Activated CD4-positive, alpha-beta T cell treated with anti-CD3 and anti-CD28 coated beads, Interleukin-2, amount 50 U/mL, for 24 hours (primary cell): ENCODE measurements at places on chromosomes 3 and 15.

GRCh38 chr15:36688310-36689011, 109.0 kb downstream of the CDIN1 start:
- no peak for DNase-seq

DNA sequence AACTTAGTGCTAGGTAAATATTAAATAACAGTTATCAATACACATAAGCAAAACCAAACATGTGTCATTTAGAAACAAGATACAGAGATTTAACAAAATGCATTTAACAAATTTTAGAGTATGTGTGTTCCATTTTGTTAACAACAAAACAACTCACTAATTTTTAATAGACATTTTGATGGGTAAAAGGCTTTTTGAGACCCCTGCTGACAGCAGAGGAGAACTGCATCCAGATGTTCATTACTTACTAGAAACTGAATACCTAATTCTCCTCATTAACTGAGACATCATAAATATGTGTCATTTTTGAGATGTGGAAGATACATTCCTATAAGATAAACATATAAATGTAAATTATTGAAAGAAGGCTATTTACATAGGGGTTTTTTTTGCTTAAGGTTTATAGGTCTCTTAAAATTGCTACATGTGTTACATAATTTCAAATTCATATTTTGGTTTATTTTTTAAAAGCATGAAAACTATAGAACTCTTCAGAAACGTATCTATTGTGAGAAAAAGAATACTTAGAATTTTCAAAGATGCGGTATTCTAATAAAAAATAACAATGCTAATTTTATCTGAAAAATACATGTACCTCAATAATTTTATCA, 1009.8 kb downstream of the TUSC7 start:
- no peak for DNase-seq

DNA sequence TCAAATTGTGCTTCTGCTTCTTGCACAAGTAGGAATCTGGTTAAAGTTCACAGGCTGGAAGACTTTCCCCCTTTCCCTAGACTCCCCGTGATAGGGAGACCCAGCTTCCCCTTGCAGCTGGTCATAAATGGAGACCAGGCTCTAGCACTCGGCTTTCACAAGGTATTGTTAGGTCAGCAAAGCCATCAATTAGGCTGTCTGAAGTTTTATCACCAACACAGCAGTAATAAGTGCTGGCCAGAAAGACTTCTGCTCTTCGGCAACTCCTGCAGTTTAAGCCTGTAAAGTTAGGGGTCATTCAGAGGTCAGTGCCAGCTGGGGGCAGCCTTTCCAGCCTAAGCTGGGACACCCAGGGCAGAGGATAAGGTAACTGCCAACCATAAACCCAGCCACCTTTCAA, 203.4 kb downstream of the MEIS2 start:
- no peak for DNase-seq

DNA sequence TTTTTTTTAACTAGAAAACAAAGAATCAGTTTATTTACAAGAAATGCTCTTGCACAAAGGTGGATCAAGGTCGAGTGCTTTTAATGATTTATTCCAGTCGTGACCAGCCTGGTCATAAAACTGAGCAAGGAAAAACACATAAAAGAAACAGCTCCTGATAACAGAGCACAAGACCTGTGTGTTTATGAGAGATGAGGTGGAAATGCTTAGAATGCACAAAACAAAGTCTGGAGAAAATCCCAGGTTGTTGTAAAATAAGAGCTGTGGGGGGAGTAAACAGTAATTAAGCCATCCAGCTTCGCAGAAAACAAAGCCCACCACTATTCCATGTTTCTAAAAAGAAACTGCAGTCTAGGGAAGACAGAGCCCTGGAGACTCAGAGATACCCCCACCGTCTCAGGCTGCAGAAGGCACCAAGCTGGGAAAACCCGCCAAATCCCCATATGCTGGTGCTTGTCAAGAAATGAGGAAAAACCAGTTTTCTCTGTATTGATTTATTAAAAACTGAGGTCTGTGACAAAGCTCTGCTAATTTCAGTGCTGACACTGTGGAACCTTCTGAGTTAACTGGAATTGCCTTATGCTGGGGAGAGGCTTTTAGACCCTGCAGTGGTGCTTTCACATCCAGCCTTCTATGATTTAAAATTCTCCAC, 139.3 kb downstream of the ADAMTS17 start:
- DNase-seq, result no peak

- no peak for DNase-seq
Measured at GRCh38 chr3:49754536-49754935, 30.8 kb upstream of the GMPPB start.

GRCh38 chr3:195259154-195259474, 11.8 kb downstream of the XXYLT1 start:
- no peak for DNase-seq

GRCh38 chr3:127820826-127821313, 1.4 kb downstream of the MGLL start:
- DNase-seq, result no peak

DNA sequence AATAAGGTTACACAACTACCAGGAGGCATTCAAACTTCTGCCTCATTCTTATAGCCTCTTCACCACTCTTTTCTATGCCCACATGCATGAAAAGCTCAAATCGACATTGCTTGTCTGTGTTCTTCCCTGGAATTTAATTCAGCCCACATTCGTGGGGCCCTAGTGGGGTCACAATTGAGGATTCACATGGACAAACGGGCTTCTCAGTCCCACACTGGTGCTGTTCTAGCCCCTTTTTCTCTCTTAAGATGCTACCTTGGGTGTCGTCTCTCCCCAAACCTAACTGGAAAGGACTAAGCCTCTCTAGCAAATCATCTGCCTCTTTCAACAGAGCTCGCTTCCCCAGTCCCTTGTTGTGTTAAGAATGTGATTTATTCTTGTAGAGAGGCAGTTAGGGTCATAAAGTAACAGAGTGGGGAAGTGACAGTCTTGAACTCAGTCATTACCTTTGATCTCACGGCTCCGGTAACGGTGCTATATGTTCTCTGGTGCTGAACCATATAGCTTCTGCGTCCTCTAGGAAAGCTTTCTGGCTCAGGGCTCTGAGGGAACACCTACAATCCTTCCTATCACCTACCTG, 4.9 kb downstream of the LPP start:
- DNase-seq, result no peak

GRCh38 chr15:58036579-58036978, 28.9 kb downstream of the ALDH1A2 start:
- DNase-seq, result no peak

- DNase-seq, result no peak
Measured at GRCh38 chr15:57377478-57377847, 1.2 kb downstream of the CGNL1 start.
